NCI-H69 (cell line): ENCODE measurements at places on chromosomes 7 and 10.

- no peak for DNase-seq
Measured at GRCh38 chr7:43785420-43785819, 26.9 kb downstream of the BLVRA start.

- no peak for DNase-seq
Measured at GRCh38 chr10:124066126-124066700, 27.2 kb downstream of the CHST15 start.

DNA sequence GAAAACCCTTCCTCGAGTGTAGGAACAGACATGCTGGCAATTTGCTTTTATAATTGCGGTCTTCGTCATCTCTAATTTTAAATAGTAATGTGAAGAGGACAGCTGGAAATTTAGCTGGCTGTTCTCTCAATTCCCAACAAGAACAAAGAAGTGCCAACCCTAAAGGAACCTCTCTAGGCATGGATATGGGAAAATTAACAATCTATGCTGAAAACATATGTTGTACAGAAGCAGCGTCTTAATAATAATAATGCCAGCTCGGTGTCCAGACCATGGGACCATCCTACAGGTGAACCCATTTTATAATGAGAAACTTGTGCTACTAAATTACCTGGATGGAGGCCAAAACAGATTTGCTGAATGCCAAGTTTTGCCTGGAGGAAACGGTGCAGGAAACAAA, 641.4 kb upstream of the MGMT start:
- no peak for DNase-seq

- DNase-seq: no peak
Measured at GRCh38 chr7:10657837-10658236, 315.8 kb upstream of the PHF14 start.

DNA sequence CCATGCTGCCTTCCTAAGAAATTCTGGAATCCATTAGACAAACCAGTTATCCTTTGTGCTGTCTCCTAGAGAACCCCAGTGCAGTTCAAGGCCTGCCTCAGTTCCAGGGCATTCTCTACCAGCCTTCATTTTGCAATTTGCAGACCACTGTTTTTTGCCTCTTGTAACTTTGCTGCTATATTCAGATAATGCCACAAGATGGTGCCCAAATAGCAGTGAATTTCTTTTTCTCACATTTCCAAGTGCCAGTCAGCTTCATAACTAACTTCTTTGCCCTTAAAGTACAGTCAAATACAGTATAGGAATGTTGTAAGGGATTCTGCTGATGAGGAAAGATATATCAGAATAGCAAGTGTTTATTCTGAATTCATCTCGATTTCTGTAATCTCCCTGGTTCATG, 25.2 kb downstream of the LOXL4 start:
- peak; percentile 35 for DNase-seq

GRCh38 chr7:88140947-88141346, 78.9 kb downstream of the SRI start:
- no peak for DNase-seq

- peak; percentile 74 for DNase-seq
Measured at GRCh38 chr10:21523557-21524008, 1.9 kb downstream of the SKIDA1 start.

DNA sequence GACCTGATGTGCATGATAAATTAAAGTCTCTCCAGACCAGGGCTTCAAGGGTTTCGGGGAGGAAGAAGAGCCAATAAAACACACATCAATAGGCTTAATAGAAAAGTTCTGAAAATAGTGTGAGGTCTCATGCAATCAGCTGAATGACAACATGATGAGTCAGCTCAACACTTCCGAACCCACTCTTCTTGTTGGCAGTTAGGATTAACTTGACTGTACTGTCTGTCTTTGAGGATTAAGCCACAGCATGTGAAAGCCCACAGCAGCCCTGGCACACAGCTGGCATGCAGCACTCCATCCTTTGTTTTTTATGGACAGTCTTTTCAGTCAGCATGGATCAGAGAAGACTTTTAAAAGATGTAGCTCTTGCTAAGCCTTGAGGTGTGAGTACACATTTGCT, 526.9 kb upstream of the VSTM2A start:
- DNase-seq: no peak

DNA sequence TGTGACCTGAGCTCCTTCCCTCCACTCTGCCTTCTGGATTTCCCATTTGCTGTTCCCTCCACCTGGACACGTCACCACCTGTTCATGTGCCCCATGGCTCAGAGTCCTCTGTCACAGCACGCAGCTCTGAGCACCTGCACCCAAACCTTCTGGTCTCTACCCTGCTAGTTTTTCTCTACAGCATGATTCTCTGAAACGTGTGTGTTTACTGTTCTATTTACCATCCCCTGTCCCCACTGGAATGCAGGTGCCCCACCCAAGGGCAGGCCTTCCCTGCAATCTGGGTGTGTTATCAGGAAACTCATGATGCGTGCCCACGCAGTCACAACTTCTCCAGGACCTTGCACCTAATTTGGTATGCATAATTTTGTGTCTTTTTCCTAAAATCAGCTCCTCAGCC, 284.4 kb upstream of the IGFBP3 start:
- DNase-seq: no peak

DNA sequence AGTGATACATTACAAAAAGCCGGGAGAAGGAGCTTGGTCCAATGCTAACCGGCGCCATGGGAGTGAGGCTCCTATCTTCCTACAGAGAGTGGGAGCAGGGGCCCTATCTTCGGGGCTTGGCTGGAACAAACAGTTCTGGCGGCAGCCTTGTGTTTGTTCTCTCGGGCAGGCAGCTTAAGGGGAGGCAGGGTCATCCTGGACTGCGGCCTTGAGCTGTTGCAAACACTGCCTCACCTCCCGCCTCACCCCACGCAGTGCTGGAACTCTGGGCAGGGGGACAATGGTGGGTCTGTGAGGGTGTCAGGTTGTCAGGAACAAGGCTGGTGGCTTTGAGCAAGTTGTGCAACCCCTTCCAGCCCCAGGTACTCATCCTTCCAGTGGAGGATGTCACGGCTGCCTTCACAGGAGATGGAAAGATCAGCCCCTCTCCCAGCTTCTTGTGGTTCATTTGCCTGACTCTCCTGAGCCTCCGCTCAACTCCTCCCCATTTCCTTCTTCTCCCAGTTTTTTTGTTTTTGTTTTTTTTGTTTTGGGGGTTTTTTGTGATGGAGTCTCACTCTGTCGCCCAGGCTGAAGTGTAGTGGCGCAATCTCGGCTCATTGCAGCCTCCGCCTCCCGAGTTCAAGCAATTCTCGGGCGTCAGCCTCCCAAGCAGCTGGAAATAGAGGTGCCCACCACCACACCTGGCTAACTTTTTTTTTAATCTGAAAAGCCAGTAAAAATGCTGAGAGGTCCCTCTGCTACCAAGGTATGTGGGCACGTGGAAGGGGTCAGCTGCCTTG, 57.4 kb downstream of the SPOCK2 start:
- DNase-seq: no peak

- no peak for DNase-seq
Measured at GRCh38 chr10:51029172-51029641, 45.1 kb upstream of the PRKG1 start.

DNA sequence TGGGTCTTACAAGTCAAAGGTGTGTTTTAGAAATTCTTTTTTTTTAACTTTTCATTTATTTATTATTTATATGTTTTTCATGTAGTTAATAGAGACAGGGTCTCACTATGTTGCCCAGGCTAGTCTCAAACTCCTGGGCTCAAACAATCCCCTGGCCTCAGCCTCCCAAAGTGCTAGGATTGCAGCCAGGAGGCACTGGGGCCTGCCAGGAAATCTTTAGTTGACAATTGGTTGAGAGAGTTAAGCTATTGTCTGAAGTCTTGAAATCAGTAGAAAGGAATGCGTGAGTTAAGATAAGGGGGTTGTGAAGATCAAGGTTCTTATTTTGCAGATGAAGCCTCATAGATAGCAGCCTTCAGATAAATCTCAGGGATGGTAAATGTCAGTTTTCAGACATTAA, 245.4 kb upstream of the GALNT17 start:
- DNase-seq: no peak

DNA sequence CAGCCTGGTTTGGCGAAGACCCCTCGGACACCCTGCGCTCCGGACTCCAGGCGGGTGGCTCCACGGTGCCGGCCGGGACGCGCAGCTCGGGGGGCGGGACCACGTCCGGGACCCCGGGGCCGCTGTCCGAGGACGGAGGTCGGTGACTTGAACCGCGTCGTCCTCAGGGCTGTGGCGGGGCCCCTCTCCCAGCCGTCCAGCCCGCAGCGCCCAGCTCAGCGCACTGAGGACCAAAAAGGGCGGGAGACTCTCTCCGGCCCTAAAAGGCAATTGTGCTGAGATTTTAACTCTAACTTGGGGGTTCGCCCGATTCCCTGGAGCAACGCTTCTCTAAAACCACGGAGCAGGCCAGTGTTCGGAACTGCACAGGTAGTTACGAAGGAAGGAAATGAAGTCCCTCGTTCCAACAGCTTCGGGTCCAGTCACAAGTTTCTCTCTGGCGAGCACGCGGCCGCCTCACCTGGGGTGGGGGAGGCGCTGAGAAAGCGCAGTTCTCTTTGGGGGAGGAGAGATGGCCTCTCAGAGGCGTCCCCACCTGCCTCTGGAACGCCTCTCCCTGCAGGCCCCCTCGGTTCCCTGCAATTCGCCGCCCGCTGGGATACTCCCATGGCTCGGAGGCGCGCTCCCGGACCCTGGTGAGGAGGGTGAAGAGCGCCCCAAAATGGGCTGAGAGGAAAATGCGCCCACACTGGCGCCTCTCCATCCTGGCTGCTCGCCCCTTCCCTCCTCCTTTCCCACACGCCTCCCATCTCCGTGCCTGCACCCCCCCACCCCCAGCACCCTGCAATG, 352.7 kb downstream of the DNAJB6 start:
- DNase-seq: no peak

GRCh38 chr7:34755008-34755407, 97.0 kb downstream of the NPSR1 start:
- DNase-seq: no peak

- DNase-seq: no peak
Measured at GRCh38 chr7:43417455-43417854, 165.5 kb upstream of the STK17A start.

- peak; percentile 57 for DNase-seq
Measured at GRCh38 chr7:12062062-12062461, 149.0 kb upstream of the TMEM106B start.

GRCh38 chr10:97053276-97053675, 132.5 kb downstream of the SLIT1 start:
- peak; percentile 97 for DNase-seq

GRCh38 chr10:34437906-34438305, 377.2 kb downstream of the PARD3 start:
- DNase-seq: peak; percentile 32

DNA sequence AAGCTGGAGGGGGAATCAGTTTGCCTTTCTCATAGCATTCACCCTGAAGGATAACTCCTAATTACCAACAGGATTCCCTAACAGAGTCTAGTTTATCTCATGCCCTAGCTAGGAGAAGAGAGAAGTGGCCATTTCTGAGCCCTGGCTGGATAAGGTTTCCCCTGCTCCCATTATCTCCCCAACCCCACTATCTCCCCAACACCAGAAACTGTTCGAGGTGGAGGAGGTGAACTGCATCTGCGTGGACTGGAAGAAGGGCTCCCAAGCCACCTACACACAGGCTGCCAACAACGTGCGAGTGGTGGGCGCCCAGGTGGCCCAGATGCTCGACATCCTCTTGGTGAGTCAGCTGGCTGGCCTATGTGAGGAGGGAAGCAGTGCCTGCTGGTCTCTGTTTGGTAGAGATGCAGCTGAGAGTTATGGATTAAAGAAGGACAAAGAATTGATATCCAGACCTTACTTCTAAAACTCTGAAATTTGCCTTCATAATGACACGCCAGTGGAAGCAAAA, 3.8 kb downstream of the PNLIPRP1 start:
- no peak for DNase-seq

DNA sequence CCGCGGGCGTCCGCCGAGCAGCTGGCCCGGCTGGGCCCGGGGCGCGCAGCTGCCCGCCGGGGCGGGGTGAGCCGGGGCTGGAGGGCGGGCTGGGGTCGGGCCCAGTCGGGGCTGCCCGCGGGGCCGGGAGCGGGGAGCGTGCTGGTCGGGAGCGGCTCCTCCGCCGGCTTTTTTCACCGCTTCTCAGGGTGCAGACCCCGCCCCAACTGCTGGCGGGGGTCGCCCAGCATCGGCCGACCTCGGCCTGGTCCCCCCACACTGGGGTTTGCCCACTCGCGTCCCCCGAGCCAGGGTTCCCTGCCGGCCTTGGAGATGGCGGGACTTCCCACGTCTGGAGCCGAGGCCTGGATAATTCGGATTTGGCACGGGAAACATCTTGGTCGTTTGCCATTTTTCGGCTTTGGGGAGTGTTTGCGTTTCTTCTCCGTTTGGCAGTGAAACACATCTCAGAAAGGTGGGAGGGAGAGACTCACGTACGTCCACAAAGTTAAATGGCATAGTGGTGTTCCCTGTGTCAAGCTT, 432 bp downstream of the TMEM248 start:
- peak; percentile 70 for DNase-seq

DNA sequence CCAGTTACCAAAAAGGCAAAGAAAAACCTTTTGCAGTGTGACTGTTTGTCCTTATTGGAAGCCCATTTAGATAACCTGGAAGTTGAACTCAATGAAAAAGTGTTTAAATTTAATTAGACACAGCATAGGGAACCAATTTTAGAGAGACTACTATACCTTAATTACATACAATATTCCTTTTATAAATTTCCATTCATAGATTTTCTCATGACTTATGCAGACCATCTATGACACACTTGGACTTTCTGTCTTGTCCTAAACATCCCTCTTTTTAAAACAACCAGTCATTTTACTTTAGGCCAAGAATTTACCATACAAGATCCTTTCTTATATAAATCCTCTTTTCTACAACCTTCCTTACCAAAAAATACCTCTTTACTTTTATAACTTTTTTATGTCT, 61.6 kb downstream of the MTURN start:
- peak; percentile 4 for DNase-seq

- DNase-seq: no peak
Measured at GRCh38 chr10:111967547-111967946, 216.0 kb downstream of the GPAM start.

DNA sequence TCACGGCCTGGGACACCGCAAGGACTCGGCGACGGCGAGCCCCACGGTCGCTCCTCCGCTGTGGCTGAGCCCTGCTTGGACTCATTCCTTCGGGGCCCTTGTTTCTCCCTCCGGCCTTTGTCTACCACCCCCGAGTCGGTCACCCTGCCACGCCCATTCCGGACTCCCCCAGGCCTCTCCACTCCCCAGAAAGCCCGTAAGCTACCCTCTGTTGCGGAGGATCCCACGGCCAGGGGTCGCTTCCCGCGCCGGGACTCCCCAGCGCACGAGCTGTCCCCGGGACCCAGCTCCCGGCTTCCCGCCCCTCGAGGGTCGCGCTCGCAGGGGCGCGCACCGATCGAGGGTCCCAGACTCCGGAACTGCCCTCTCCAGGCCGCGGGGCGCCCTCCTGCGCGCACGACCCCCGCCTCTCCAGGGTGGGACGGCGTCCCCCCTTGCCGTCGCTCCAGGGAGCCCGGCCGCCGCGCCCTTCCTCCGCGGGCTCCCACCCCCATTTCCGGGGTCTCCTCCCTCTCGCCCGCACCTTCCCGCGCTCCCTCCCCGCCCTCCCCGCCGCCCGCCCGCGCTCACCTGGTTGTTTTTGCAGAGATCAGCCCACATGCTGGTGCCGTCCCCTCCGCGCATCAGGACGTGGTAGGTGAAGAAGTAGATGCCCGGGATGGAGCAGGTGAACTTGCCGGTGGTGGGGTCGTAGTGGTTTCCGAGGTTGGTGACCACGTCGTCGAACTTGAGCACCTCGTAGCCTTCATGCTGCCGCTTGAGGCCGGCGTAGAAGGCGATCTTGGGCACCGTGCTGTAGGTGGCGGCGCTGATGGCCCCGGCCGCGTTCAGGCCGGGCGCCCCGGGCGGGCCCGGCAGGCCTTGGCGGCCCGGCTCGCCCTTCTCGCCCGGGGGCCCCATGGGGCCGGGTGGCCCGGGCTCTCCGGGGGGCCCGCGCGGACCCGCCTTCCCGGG, 1.5 kb downstream of the C1QL3 start:
- DNase-seq: peak; percentile 79
